ENCODE measurements at places on chromosomes 16 and 17.

GRCh38 chr17:17305281-17305801 is 2.2 kb downstream of the NT5M start:
- H3K36me3 ChIP-seq = no peaks in the 10 kb centered on the region
- H3K27ac ChIP-seq = no peak overlapping the region
- peaks cover 3% of the 10 kb centered on the region for H3K4me1 ChIP-seq
- no peaks in the 10 kb centered on the region for H3K27me3 ChIP-seq

- DNase-seq = peak; percentile 35
- peaks cover 23% of the 10 kb centered on the region for H3K36me3 ChIP-seq
- no peak overlapping the region for H3K27ac ChIP-seq
- H3K27me3 ChIP-seq = no peaks in the 10 kb centered on the region
- H3K4me3 ChIP-seq = no peak overlapping the region
Observed at GRCh38 chr16:21161211-21161610, 2.7 kb downstream of the LDAF1 start.

DNA sequence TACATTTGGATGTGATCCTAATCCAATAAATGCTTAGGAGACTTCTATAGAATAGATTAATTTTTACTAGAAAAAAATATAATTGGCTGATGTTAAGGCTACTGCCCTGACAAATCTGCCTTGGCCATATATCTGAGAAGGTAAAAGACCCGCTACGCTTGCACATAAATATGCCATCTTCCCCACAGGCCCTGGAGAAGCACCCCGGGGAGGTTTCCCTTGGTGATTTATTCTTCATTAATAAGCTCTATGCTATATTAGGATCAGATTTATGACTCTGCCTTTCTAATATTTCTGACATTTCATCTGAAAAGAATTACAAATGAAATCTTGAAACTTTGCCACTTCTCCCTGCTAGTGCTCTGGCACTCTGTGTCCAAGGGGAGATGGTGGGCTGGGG is 27.4 kb upstream of the MEOX1 start:
- no peak for DNase-seq
- no peaks in the 10 kb centered on the region for H3K4me1 ChIP-seq
- no peak overlapping the region for H3K27ac ChIP-seq

DNA sequence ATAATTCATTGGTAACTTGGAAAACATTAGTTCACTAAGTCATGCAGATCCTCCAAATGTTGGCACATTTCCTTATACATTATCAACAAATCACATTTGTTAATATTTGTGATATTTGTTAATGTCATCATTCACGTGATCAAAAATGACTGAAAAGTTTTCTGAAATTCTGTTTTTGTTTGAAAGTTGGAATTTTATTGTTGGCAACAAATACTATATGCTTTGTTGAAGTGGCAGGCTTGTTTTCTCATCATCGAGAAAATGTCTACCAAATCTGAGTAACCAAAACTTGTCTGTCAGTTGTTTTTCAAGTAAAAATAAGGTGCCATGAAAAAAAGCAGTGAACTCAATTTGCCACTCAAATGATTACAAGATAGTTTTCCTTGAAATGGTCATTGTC is 62.8 kb downstream of the NACA2 start:
- peaks cover 16% of the 10 kb centered on the region for H3K27me3 ChIP-seq
- no peaks in the 10 kb centered on the region for H3K4me1 ChIP-seq
- no peak overlapping the region for H3K4me3 ChIP-seq
- H3K27ac ChIP-seq = no peak overlapping the region

DNA sequence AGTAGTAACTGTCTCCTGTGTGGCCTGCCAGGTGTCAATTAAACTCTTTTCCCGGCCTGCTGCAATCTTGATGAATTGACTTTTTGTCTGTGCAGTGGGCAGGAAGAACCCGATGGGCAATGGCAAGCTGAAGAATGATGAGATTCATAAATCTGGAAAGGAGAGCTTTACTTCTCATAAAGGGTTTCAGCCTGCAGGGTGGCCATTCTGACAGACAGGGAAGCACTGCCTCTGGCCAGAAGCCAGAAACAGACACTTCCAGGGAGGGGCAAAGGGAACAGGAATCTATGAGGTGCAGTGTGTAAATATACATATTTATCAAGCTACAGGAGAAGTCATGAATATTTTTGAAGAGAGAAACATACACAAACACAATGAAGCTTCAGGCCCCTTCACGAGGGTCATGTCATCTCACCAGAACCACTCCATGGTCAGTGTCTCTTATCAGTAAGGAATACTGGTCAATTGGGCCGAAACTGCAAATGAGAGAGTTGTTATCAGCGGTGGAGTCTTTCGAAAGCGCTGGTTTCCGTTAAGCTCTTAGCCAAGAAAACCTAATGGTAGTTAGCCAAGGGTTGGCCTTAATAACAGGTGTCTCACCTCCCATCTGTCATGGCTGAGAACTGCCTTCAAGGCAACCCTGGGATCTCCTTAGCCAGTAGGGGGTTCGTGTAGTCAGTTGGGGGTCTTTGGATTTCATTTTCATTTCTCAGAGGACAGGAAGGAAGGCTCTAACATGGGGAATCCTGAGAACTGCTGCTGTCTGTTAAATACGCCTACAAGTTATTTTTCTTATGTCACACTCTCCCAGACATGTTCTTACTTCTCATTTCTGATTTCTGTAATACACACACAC is 1.2 kb upstream of the NARF start:
- H3K4me3 ChIP-seq = peak overlapping the region; percentile 55
- no peaks in the 10 kb centered on the region for H3K27me3 ChIP-seq
- H3K4me1 ChIP-seq = peaks cover 3% of the 10 kb centered on the region
- H3K36me3 ChIP-seq = peaks cover 17% of the 10 kb centered on the region

DNA sequence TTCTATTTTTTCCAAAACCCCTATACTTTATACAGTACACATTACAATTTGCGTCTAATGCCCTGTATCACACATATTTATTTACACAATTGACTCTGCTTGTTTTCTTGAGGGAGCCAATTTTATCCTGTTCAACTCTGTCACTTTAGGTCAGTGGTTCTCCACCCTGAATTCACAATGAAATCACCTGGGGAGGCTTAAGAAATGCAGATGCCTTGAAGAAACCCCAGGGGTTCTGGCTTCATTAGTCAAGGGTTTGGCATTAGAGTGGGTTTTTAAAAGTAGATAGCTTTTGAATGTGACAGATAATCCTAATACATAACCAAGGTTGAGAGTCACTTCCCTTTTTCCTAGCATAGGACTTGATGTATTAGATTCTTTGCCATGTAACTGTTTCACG is 398.6 kb upstream of the ERCC4 start:
- no peaks in the 10 kb centered on the region for H3K36me3 ChIP-seq
- no peaks in the 10 kb centered on the region for H3K27me3 ChIP-seq
- H3K4me3 ChIP-seq = no peak overlapping the region
- H3K4me1 ChIP-seq = no peaks in the 10 kb centered on the region
- H3K27ac ChIP-seq = no peak overlapping the region

GRCh38 chr17:63440127-63440769 is 5.9 kb downstream of the CYB561 start:
- H3K4me1 ChIP-seq = 0 out of 2 replicates have a peak, but pooled peaks cover 3% of the 10 kb centered on the region
- H3K27me3 ChIP-seq = no peaks in the 10 kb centered on the region
- no peak overlapping the region for H3K27ac ChIP-seq
- no peak for DNase-seq
- no peaks in the 10 kb centered on the region for H3K36me3 ChIP-seq
